ENCODE measurements at places on chromosomes 4 and X.

DNA sequence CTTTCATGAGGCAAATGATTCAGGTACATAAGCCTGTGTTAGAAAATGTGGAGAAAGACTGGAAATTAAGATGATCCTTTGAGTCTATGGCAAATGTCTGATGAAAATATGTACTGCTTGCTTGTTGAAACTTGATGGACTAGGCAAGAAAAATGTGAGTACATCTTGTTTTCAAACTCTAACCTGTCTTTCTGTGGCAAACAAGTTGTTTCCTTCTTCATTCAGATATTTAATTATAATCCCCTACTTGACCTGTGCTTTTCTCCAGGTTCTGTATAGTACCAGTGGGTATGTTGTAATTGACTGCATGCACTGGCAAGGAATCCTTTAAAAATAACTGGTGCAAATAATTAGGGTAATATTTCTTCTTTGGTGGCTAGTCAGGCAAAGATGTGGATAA, 136.7 kb downstream of the ARHGAP24 start:
- no peak for DNase-seq

- DNase-seq, result no peak
Observed at GRCh38 chr4:65066106-65066505, 604.2 kb downstream of the EPHA5 start.

- DNase-seq, result peak; percentile 96
Observed at GRCh38 chr4:113445286-113445685, 316.3 kb downstream of the CAMK2D start.

- peak; percentile 0 for DNase-seq
Observed at GRCh38 chrX:103063191-103063845, 653 bp downstream of the BEX1 start.

DNA sequence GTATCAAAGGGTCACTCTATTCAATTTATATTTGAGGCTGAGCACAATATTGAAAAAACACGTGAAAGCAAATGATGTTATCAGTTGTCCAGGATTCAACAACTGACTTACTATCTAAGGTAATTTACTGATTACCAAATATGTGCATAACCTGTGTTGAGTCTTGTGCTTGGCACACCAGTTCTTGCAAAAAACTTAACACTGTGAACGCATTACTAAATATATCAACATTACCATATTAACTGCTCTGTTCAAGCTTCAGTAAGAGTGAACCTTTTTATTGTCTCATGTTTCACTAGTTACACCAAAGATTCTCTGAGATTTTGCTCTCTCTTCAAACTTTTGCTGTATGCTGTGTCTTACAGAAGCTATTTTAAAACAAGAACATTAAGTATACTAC, 38.4 kb downstream of the PPARGC1A start:
- DNase-seq, result no peak

GRCh38 chr4:89404530-89404929, 96.9 kb upstream of the GPRIN3 start:
- DNase-seq, result no peak

GRCh38 chr4:140126261-140126660, 27.7 kb downstream of the MAML3 start:
- no peak for DNase-seq

DNA sequence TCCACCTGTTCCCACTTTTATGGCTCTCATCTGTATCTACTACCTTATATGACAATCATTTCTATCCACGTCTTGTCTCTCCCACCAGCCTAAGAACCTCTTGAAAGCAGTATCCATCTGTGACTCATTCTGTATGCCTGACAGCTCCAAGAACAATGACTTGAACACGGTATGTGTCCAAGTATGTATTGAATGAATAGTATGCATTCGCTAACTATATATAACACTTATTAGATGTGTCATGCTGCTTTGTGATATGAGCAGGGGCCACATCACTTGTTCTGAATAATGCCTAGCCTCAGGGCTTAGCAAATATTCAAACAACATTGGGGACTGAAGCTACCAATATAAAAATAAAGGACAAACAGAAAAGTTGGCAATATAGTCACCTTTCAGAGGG, 4.9 kb downstream of the OPHN1 start:
- peak; percentile 41 for DNase-seq

GRCh38 chr4:176020481-176021085, 45.1 kb upstream of the WDR17 start:
- DNase-seq, result no peak
